Activated naive CD4-positive, alpha-beta T cell treated with anti-CD3 and anti-CD28 coated beads, Interleukin-2, amount 50 U/mL, for 72 hours (primary cell): ENCODE measurements at places on chromosomes 5 and 9.

DNA sequence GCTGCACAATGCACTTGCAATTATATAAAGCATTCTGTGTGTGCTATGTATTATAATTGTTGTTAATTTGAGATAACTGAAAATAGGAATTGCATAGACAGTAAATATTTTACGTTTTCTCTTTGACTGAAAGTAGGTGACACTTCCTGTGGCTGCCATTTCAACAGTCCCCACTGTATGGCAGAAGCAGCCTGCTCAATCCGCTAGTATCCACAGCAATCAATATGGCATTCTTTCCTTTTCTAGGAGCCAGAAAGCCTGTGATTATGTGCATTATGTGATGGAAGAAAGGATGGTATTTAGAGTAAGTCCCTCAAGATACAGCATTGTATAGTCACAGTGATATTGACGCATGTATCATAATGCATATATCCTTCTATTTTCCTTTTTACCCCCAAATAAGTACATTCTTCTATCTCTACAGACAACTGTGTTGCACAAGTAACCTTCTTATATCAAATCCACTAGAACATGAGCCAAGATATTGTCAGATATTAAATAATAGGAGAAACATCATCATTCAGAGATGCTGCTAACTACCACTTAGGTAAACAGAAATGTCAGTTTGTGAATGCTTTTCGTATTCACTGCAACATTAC lies 59.7 kb downstream of the CARTPT start:
- no peak for DNase-seq

- no peak for DNase-seq
Measured at GRCh38 chr5:87410931-87411330, 1.8 kb downstream of the CCNH start.

DNA sequence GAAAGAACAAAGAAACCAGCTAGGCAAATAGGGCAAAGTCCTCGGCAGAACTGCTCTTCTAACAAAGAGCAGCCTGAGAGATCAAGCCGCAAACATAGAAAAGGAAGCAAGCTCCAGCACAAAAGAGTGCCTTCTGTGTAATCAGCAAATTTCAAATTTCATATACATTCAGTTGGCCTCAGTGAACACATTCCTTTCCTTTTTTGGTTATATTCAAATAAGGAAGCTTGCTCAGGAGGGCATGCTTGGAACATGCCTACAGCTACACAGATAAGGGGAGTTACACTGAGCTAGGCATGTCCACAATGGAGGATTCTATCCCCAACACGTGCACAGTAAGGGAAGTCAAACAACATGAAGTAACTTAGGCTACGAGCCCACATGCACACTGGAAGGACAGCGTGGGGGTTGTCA lies 23.4 kb downstream of the IL33 start:
- no peak for DNase-seq

- DNase-seq: no peak
Measured at GRCh38 chr9:115978091-115978490, 175.5 kb upstream of the PAPPA start.

GRCh38 chr9:7320139-7320538 lies 479.4 kb downstream of the DMAC1 start:
- DNase-seq: no peak

GRCh38 chr5:112142769-112143270 lies 276.3 kb downstream of the EPB41L4A start:
- DNase-seq: no peak

DNA sequence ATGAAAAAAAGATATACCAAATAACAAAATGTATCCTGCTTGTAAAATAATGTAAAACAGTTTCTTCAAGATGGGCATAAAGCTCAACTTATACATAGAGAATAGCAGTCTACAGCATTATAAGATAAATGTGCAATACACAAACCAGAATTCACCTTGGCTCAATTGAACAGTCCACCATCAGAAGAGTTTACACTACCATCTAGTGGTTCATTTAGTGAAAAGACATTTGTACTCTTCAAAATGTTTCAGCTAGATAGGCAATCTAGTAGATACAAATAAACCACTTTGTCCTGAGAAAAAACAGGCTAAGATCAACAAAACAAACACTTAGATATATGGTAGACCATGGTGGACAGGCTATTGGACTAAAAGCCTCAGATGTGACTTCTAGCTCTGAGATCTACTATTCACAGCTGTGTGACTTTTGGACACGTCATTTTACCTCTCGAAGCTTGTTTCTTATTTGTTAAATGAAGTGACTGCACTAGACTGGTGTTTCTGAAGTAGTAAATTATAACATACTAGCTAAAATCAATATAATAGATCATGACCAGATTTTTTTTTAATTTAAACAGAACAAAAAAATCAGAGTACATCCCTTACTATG lies 22.1 kb upstream of the TPD52L3 start:
- no peak for DNase-seq

- no peak for DNase-seq
Measured at GRCh38 chr9:92973700-92974099, 26.4 kb downstream of the FGD3 start.

GRCh38 chr9:135305546-135306180 lies 173.9 kb upstream of the PPP1R26 start:
- DNase-seq: no peak
